ENCODE measurements at places on chromosomes 12 and 14. TPM values are rescaled to one million over a fixed set of nuclear protein-coding genes. Genes with fewer than 3 reads are reported as not detected.

The SYCP3 gene
- 1.4 TPM for polyA plus RNA-seq

The SETD3 gene
- polyA plus RNA-seq = 65.9 TPM

The TAS2R10 gene
- 2.6 TPM for polyA plus RNA-seq

The WIF1 gene
- polyA plus RNA-seq = 2.8 TPM

The ALG10B gene
- polyA plus RNA-seq = 13.2 TPM

The STYK1 gene
- 0.97 TPM for polyA plus RNA-seq

- peak; percentile 10 for DNase-seq
Observed at GRCh38 chr14:53999061-53999488, 42.5 kb upstream of the BMP4 start.

GRCh38 chr12:94258593-94258992 is 110.2 kb downstream of the PLXNC1 start:
- no peak for DNase-seq

GRCh38 chr12:54535474-54535873 is 13.9 kb upstream of the PDE1B start:
- DNase-seq = no peak

GRCh38 chr12:101794574-101794973 is 36.2 kb downstream of the GNPTAB start:
- DNase-seq = no peak

DNA sequence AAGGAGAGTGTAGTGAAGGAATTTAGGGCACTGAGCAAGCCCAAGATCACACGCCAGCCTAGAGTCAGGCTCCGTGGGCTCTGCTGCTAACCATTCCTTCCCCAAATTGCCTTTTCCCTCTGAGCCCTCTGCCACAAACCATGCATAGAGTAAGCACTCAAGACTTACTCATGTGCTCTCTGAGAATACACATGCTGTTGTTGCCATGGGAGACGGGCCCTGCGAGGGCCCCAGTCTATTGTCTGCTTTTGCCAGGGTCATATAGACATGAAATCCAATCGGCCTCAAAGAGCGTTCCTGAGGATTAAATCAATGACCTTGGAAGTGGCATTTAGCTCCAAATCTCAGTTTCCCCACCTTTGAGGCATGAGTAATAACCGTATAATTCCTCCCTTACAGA is 48.7 kb upstream of the WSCD2 start:
- no peak for DNase-seq

GRCh38 chr14:31024010-31024480 is 1.4 kb upstream of the AP4S1 start:
- DNase-seq = no peak

DNA sequence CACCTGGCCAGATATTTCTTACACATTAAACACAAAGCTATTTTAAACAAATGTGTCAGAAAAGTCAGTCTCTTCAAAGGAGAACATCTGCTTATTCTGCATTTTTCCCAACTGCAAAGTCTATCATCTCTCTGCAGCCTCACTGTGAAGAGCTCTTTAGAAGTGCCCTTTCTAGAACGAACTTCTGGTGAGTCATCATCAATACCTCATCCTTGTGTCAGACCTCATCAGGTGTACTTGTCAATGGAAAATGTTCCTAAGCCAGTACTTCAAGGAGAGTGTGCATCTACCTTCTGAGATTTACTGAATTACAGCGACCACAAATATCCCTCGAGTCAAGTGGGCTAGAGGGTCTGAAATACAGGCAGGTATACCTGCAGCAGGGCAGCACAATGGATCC is 457.3 kb downstream of the LRIG3 start:
- DNase-seq = no peak

DNA sequence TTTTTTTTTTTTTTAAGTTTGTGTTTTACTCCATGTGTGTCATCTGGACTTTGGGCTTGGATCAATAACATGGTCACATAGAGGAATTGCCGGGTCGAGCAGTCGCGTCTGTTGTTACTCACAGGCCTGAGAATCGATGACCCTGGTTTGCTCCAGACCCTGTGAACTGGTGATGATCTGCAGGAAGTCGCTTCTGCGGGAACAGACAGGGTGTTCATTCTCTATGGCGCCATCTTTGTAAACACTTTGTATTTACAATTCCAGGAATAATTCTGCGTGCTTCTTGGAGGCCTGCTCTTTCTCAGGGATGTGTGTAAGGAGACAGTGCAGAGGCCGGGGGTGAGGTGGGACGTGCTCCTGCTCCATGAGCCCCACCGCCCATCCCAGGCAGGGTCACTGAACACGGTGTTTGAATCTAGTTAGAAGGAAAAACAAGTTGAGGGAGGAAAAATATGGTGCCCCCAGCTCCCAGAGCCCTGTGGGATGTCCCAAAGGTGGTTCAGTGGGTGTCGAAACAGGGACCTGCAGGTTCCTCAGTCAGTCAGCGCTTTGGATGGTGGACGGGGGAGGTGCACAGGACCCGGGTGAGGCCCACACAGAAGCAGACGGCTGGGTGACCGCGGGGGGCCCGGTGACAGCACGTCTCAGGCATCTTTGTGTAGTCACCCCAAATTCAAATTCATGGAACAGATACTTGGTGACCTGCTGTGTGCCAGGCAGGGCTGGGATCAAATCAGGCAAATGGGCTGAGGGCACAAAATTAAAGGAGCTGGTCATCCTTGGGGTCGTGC is 58.8 kb downstream of the ADGRD1 start:
- DNase-seq = no peak

- DNase-seq = no peak
Observed at GRCh38 chr14:99603471-99604277, at the start of gene CCDC85C. CCDC85C (minus strand) TSS chr14:99604207; CDS start chr14:99603959, 248 bp downstream.

- no peak for DNase-seq
Observed at GRCh38 chr12:23055004-23055403, 430.0 kb downstream of the ETNK1 start.

- DNase-seq = no peak
Observed at GRCh38 chr12:58283553-58283952, 342.2 kb downstream of the ATP23 start.

DNA sequence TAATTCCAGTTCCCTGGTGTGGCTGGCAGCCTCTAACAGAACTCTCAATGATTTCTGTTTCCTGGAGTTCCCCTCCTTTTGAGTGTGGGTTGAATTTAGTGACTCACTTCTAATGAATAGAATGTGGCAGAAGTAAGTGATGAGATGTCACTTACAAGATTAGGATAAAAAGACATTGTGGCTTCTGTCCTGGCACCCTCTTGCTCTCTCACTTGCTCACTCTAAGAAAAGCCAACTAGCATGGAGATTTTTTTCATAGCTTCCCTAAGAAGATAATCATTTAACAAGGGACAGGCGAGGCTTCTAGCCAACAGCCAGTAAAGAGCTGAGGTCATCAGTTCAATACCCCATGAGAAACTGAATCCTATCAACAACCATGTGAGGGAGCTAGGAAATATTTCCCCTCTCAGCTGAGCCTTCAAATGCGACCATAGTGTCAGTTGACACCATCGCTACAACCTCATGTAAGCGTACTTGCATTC is 156.7 kb downstream of the TMTC3 start:
- no peak for DNase-seq

DNA sequence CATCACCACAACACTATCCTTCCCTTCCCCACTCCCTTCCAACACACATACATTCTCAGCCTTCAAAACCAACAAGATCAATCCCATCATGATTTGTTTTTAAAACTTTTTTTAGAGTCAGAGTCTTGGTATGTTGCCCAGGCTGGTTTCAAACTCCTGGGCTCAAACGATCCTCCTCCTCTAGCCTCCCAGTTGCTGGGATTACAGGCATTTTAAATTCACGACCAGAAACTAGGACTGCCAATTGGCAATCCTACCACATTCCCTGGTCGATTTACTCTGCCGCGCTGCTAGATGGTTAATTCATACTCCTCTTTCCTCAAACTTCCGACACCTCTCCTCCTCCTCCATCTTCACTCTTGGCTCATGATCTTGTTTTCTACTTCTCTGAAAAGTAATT is 37.5 kb upstream of the TMCC3 start:
- no peak for DNase-seq

- no peak for DNase-seq
Observed at GRCh38 chr12:130872179-130873096, 572 bp downstream of the RAN start.

DNA sequence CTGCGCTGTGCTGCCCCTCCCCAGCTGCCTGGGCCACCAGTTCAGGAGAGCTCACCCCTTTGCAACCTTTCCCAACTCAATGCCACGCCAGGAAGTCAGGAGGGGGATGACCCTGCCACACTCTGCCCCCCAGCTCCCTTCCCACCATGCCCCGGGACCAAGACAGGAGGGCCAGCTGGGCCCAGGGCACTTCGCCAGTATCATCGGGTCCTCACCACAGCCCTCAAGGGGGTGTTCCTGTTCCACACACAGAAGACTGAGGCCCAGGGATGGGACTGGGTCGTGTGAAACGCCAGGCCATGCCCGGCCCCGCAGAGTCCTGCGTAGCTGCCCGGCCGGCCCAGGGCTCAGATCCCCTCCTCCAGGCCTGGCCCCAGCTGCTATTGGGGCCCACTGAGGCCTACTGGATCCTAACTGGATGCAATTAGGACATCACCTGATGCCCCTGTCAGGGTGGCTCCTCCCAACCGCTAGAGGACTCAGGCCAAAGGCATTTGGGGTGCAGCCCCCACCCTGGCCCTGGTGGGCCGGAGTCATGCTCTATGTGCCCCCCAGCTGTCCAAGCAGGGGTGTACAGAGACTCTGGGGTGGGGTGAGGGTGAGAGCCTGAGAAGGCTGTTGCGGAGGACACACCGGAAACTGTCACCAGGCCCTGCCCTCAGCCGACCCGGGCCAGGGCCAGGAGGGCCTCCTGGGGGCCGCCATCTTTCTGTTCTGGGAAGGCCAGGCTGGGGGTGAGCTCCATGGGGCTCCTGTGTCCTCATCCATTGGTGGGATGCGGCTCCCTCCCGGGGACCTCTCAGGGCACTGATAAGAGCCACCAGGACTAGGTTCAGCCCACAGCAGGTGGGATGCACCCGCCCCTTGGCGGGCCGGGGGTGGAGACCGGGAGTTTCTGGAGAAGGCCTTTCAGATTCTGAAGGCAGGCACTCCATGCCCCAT is 29.3 kb upstream of the ANKRD9 start:
- no peak for DNase-seq

DNA sequence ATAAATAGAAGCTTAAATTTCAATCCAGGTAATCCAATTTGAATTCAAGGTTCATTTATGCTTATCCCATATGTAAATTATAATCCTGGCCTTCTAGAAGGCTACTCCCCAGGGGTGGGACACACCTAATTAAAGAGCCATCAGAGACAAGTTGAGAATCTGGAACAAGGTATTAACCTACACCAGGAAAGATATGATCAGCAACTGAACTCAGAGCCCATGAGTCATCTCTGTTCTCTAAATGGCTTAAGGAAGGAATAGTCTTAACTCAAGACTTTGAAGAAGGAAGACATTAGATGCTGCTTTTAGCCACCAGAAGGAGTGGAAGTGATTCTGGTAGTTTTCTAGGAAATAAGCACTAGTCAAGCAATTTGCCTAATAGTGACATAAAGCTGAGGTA is 88.0 kb downstream of the KIF21A start:
- no peak for DNase-seq

GRCh38 chr12:50986966-50987737 is 34.8 kb downstream of the HIGD1C start:
- DNase-seq = peak; percentile 39

DNA sequence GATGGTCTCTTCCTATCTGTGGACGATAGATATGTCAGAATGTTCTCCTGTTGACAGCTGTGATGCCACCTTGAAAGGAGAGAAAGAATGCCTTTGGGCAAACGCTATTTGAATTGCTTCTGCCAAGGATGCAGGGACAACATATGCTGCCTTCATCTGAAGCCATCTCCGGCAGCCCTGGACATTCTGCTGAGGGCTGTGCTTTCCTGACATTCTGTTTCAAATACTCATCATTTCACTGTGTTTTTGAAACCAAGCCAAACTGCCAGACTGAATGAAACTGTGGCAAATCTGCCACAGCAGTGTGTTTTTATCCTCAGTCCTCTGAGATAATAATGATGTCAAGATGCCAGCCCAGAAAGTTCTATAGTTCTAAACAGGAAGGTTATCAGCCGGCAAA is 85.8 kb upstream of the BCAT1 start:
- no peak for DNase-seq

DNA sequence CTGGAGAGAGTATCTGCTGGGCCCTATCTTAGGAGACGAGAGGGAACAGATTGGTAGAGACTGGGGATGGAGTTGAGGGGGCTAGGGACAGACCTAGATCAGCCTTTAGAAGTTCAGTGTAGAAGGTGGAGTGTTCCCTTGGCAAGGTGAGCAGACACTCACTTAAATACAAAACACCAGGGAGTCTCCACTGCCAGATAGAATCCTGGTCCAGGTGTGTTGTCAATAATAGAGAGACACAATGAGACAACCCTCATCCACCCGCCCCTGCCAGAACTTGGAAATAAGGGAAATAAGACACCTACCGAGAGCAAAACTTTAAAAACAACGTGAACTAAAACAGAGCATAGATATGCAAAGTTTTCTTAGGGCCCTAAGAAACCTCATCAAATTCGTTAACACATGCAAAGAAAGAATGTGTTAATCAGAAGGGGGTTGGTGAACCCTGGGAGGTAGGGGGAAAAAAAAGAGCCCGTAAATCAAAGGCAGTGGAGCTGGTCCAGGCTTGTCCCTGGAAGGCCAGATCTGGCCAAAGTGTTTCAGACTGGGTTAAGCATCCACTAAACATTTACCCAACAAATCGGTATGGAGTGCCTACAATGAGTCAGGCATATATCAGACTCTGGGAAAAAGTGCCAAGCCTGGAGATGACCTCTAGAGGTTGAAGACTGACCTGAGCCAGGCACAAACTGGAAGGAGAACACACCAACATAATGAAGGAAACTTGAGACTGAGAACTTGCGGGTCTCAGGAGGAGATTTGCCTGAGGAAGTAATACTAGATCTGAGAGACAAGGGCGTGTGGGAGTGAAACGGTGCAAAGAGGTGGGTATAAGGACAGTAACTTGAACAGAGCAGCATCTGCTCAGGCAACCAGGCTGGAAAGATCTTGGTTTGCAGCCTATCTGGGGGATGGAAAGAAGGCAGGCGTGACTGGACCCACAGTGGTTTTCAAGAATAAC is 37.0 kb upstream of the OTX2 start:
- DNase-seq = no peak

GRCh38 chr14:68491793-68492192 is 301.1 kb downstream of the ZFP36L1 start:
- no peak for DNase-seq

DNA sequence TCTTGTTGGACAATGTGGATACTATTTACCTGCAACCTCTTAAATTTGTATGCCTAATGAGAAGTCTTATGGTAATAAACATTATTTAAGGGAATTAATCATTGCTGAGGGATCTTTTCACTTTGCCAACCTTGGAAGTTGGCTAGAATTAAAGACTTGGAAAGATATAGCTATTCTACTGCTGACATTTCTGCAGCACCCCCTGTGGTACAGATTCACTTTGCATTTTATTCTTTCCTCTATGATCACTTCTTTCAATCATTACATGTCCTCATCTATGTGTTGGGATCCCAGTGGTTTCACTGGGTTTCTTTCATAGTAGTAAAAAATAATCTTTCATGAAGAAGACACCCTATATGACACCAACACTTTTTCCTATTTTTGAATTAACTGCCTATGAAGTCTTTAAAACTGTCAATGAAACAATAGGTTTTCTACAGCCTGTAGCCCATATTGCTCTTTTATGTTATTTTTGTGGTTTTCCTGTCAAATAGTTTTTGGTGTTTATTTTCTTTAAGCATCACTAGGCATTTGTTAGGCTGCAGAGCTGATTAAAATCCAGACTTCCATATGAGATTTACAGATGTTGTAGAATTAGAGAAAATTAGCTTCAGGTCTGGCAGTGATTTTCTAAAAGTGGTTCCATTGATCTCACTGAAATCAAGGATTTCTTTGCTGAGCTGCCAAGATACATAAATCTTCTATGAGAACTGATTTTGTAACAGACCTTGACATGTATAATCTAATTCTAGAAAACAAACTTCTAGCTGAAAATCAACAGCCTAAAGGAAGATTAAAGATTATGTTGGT is 256.1 kb downstream of the NAV3 start:
- no peak for DNase-seq

GRCh38 chr12:129662234-129662633 is 241.6 kb downstream of the TMEM132D start:
- no peak for DNase-seq
